ENCODE measurements at places on chromosomes 6 and 20.

GRCh38 chr6:62146954-62147853, 138.8 kb downstream of the KHDRBS2 start:
- no peak for DNase-seq

- DNase-seq: no peak
Measured at GRCh38 chr6:303948-304558, 11.8 kb downstream of the DUSP22 start.

DNA sequence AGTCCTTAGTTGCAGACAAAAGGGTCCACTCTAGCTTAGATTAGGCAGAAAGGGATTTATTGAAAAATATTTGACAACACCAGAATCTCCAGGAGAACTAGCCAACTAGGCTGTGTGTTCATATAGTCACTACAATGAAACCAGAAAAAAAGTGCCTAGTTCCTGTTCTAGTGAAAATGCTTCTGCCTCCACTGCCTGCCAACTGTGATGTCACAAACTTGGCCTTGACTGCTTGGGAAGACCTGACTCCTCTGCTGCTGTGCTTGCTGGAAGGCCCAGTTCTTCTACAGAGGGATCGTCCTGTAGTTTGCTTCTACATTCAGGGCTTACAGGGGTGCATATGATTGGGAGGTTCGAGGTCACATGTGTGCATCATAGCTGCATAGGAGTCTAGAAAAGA, 40.3 kb upstream of the XRN2 start:
- no peak for DNase-seq

- no peak for DNase-seq
Measured at GRCh38 chr6:14035874-14036273, 81.7 kb upstream of the CD83 start.

DNA sequence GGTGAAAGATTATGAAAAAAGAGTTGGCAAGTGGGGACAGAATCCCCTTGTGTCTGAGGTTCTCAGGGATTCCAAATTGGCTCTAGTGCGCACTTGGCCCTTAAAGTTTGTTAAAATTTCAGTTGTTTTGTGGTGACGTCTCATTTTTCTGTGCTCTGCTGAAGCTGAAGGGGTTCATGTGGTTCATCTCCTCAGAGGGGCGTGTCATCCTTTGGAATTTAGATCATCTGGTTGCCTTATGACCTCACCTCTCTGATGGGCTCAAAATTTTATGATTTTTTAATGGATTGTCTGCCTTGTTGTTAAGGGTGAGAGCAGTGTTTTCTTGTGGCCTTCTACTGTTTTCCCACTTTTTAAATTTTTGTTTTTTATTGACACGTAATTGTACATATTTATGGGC, 20.3 kb downstream of the CYB5R4 start:
- DNase-seq: no peak

- no peak for DNase-seq
Measured at GRCh38 chr6:56491606-56492328, 150.9 kb downstream of the DST start.

GRCh38 chr6:10484912-10485311, 36.2 kb upstream of the GCNT2 start:
- DNase-seq: no peak
